ENCODE measurements at places on chromosomes 5 and 9. TPM values are rescaled to one million over a fixed set of nuclear protein-coding genes. Genes with fewer than 3 reads are reported as not detected.

Gene ITK
- not detected for polyA plus RNA-seq

DNA sequence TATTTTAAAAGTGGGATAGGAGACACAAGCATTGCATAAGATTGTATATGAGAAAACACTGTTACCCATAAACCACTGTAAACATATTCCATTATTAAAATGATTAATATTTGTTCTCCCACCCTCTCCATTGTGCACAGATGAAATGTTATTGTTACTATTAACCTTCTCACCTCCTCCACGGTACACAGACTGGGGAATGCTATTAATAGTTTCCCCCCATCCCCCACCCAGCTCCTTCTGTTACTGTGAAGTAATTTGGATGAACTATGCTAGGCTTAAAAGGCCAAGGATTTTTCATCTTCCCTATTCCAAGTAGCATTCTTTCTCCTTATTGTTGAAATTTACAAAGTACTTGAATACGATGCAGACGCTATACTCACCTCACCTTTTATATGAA lies 91.4 kb downstream of the JAKMIP2 start:
- no peak for DNase-seq

DNA sequence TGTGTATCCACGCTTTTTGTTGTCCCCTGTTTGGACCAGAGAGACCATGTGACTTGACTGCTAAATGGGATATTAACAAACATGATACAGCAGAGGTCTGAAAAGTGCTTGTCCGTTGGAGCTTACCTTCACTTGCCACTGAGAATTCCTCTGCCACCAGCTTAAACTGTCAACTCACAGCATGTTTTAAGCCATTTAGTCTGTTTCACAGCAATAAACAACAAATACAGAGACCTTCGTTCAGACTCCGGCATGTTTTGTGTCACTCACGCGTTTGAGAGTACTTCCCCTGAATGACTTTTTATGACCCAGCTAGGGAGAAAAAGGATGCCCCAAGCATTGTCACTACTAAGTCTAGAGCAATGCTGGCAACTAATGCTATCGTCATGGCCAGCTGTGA lies 173.8 kb downstream of the PTPRD start:
- no peak for DNase-seq

DNA sequence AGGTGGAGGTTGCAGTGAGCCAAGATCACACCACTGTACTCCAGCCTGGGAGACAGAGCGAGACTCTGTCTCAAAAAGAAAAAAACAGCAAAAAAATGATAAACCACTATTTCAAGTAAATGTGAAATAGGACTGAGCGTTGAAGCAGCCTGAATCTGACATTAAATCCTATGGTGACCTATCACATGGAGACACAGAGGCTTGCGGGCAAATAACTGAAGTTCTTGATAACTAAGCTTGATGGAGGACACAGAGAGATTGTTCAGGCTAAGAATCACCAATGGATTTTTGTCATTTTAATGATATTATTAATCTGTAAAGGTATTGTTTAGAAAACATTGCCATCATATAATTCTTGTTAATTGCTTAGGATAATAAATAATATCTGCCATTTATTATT lies 15.7 kb upstream of the IL6ST start:
- DNase-seq, result no peak

- DNase-seq, result peak; percentile 95
Observed at GRCh38 chr5:177301503-177302165, 1.9 kb downstream of the RAB24 start.

Gene RAD23B
- polyA plus RNA-seq, result 141 TPM

DNA sequence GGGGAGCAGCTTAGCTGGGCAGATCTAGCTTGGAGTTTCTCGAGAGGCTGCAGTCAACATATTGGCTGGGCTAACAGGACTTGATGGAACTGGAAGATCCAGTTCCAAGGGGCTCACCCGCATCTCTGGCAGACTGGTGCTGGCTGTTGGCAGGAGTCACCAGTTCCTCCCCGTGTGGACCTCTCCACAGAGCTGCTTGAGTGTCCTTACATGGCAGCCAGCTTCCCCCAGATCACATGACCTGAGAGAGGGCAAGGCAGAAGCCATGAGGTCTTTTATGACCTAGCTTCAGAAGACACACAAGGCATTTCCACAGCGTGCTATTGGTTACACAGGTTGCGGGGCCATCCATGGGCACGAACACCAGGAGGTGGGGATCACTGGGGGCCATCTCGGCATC lies 26.4 kb upstream of the RXRA start:
- DNase-seq, result no peak

DNA sequence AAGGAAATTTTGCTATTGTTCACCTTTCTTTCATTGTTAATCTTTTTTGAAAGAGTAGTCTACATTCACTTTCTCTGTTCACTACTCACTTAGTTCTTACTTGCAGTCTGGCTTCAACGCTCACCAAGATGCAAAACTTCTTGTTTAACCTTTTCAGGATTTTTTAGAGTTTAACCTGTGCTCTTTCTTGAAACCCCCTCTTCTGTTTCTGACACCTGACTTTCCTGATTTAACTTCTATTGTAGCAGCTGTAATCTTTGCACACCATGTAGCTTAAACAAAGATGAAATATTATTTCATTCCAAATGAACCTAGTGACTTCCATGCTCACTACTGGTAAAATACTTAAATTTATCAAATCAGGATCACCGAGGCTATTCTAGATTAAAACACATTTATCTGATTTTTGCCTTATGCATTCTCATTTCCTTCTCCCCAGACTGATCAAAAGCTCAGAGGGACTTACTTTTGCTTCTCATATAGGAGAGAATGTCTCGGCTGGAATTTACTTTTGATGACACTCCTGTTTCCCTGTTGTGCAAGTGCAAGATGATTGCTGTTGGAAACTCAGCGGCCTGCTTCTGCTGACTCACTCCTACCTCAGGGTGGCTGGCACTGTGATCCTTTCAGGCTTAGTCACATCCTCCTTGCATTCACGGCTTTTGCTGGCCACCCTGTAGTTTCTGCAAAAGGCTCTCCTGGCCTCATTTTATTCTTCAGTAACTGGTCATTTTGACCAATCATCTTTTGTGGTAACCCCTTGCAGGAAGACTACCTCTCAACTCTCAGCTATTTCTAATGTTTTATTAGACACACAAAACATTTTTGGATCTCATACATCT lies 109.3 kb upstream of the IFNE start:
- DNase-seq, result peak; percentile 83

GRCh38 chr5:179668391-179668790 lies 12.4 kb downstream of the CBY3 start:
- DNase-seq, result no peak

GRCh38 chr5:169243651-169244422 lies 57.1 kb downstream of the SLIT3 start:
- DNase-seq, result no peak

Gene COL15A1
- not detected for polyA plus RNA-seq

Gene FCN2
- polyA plus RNA-seq, result not detected

Gene PCDHA2
- polyA plus RNA-seq, result not detected

GRCh38 chr5:177412603-177413233 lies 3.4 kb upstream of the F12 start:
- DNase-seq, result no peak
